Fibroblast of skin of left biceps (primary cell): ENCODE measurements at places on chromosomes 1 and 21.

DNA sequence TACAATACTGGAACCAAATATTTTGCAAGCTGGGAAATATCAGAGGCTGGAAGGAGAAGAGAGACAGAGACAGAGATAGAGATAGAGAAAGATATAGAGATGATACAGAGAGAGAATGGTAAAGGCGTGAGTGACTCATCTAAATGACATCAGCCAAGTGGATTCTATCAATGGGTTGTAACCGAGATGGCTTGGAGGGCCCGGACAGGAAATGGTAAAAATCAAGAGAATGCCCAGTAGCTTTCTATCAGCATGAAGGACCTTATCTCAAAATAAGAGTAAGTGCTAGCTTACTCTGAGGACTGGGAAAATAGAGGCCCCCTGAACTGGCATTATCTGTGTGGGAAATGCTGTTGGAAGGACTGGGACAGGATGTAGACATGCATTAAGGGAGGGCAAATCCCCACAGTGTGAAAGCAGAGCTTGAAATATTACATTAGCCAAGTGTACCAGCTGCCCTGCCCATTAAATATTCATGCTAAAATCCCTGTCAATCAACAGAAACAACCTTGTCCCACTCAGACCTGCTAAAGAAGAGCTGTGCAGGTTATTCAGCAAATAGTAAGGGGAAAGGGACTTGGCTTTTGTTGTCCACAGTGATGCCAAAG, 76.6 kb upstream of the ZNF644 start:
- no peak for DNase-seq

GRCh38 chr1:159222075-159222865, 17.6 kb downstream of the ACKR1 start:
- no peak for DNase-seq

GRCh38 chr1:162070094-162070748, 730 bp downstream of the NOS1AP start:
- no peak for DNase-seq

DNA sequence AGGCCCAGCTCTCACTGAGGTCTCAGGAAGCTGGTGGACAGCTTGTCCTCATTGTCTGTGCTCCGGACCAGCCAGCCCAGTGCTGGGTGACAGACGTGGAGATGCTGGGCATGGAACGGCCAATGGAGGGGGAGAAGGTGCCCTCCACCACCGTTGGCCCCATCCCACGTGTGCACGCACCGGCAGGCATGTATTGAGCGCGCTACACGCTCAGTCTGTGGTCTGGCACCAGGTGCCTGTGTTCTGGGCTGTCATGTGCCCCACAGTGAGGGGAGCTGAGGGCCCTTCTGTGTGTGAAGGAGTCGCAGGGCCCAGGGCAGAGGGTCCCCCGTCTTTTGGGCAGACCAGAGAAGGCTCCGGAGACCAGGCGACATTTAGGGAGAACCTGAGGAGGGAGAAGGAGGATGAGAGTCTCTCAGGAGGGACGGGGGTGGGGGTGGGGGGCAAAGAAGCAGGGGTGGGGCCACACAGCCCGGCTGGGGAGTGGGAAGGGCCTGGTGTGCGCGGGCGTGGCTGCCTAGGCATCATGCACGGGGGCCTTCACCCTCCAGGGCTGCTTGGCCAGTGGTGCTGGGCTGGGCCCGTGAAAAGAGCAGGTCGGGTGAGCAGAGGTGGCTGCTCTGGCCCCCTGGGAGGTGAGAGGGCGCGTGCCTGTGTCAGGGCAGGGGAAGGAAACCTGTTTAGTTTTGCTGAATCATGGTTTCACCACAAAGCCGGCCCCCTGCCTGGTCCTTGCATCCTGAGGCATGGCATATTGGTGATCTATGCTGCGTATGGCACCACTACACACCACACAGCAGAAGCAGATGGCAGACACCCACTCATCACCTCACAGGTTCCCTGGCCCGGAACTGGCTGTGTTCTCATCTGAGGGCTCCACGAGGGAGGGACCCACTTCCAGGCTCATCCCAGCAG, 86.7 kb upstream of the TTC34 start:
- DNase-seq: no peak

- no peak for DNase-seq
These were observed 20.1 kb downstream of the CR2 start for GRCh38 chr1:207474210-207474609.

GRCh38 chr21:46618738-46619379, 14.0 kb upstream of the S100B start:
- no peak for DNase-seq
